COR-L47 (cell line): ENCODE measurements at places on chromosomes 16 and 17.
A peak's percentile ranks its signal among the peaks of the same experiment; 100 is the strongest.

- no peak for DNase-seq
Measured at GRCh38 chr16:7083096-7083495, 249.5 kb upstream of the RBFOX1 start.

- no peak for DNase-seq
Measured at GRCh38 chr16:78773291-78773702, 673.8 kb downstream of the WWOX start.

- DNase-seq, result no peak
Measured at GRCh38 chr17:75885431-75885830, 7.0 kb upstream of the TRIM47 start.

GRCh38 chr16:80948886-80949493 is 57.7 kb downstream of the CMC2 start:
- peak; percentile 0 for DNase-seq

GRCh38 chr17:37359682-37360188 is 16.1 kb upstream of the C17orf78 start:
- no peak for DNase-seq

GRCh38 chr16:72284042-72284789 is 112.3 kb upstream of the PMFBP1 start:
- no peak for DNase-seq

GRCh38 chr16:59044616-59045015 is 310.5 kb upstream of the GOT2 start:
- DNase-seq, result no peak

- no peak for DNase-seq
Measured at GRCh38 chr16:74817851-74818250, 43.2 kb upstream of the FA2H start.

DNA sequence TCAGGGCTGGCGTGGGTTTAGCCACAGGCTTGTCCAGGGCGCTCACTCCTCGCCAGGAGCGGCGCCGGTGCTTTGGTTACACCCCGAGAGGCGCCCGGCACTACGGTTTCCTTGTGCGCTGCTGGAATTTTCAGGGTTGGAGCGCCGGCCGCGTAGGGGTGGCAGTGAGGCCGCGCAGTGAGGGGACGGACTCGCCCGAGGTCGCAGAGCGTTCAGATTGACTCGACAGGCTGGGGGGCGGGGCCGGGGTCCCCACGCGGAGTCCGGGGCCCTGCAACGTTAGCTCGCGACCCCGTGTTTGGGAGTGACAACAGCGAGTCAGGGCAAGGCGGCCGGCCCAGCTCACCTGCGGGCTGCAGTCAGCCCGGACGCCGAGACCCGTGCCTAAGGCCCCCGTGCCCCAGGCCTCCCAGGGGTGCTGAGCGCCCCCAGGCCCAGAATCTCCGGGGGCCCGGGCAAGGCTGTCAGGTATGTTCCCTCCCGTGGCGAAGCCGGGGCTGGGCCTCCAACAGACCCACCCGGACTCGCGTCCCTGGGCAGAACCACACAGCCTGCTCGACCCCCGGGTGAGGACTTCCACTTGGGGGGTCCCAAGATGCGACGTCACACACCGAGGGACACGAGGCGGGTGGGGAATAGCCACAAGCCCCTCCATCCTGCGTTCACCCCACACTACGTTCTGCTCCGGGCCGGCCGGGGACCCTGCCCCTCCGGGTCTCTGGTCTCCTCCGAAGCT is 1.3 kb upstream of the ACTG1 start:
- DNase-seq, result peak; percentile 82

DNA sequence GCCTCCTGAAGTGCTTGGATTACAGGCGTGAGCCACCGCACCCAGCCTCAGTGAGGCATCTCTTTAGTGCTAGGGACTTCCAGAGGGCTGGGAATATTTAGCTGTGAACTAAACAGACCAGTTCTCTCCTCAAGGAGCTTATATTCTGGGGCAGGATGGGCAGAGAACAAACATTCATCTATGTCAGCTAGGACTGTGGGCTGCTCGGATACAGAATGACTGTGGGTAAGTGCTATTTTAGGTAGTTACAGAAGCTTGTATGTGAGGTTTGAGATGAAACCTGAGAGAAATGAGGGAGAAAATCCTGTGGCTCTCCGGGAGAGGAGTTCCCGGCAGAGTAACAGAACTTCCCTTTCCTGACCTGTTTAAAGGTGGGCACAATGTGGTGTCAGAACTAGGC is 6.2 kb upstream of the INPP5K start:
- DNase-seq, result no peak

DNA sequence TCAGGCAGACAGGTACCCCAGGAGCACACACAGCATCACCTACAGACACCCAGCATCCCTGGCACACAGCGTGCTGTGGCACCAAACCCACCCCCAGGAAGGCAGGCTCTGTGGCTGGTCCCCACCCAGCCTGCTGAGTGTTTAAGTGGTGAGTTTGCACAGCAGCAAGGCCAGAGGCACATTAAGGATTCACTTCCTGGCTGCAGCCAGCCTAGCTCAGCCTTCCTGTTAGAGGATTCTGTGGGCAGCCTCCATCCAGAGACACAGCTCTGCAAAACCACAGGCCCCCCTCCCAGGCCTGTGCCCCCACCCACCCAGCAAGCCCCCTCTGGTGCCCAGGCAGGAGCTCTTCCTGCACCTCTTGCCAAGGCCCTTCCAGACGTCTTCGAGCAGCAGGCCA is 36.1 kb upstream of the PHB1 start:
- DNase-seq, result no peak

GRCh38 chr17:65385726-65386125 is 175.7 kb downstream of the AXIN2 start:
- DNase-seq, result no peak

DNA sequence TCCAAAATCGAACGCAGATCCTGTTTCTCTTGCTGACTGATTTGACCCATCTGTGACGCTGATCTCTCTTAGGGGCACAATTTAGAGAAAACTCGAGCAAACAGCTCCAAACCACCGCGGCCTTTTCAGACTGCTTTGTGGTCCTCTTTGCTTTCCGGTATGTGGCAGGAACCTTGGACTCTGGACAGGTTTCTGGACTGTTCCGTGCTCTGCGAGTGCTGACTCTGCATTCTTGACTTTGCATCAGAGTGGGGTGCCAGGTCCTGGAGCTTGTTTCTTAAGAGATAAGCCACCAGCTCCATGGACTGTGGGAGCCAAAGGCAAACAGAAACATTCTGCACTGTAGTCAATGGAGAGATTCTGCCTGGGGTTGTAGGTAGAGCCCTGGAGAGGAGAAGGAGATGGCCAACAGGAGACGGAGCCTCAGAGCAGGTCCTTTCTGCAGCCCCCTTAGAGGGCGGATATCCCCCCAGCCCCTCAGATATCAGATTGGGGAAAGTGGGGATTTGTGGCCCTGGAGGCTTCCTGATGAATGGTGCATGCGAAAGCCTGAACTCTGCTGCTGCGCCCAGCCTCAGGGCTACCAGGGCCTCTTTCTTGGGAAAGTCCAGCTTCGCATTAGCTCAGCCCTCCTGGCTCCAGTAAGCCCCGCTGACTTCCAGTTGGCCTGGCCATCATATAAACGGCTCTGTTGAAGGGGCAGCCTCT is 65.6 kb downstream of the WIPI1 start:
- DNase-seq, result no peak

- DNase-seq, result no peak
Measured at GRCh38 chr16:70398177-70398743, 40.6 kb downstream of the ST3GAL2 start.

- DNase-seq, result no peak
Measured at GRCh38 chr16:64278196-64278595, 843.7 kb downstream of the CDH11 start.

DNA sequence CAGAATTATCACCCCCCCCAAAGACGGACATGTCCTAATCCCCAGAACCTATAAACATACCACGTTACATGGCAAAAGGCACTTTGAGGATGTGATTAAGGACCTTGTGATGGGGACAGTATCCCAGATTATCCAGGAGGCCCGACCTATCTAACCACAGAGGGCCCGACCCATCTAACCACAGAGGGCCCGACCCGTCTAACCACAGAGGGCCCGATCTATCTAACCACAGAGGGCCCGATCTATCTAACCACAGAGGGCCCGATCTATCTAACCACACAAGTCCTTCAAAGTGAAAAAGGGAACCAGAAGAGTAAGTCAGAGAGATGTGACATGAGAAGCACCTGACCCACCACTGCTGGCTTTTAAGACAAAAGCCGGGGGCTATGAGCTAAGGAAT is 56.8 kb downstream of the ANKFY1 start:
- no peak for DNase-seq

GRCh38 chr17:44137891-44138709 is 3.6 kb upstream of the HROB start:
- DNase-seq, result peak; percentile 91

- peak; percentile 32 for DNase-seq
Measured at GRCh38 chr17:7280519-7281073, 922 bp upstream of the SLC2A4 start.

DNA sequence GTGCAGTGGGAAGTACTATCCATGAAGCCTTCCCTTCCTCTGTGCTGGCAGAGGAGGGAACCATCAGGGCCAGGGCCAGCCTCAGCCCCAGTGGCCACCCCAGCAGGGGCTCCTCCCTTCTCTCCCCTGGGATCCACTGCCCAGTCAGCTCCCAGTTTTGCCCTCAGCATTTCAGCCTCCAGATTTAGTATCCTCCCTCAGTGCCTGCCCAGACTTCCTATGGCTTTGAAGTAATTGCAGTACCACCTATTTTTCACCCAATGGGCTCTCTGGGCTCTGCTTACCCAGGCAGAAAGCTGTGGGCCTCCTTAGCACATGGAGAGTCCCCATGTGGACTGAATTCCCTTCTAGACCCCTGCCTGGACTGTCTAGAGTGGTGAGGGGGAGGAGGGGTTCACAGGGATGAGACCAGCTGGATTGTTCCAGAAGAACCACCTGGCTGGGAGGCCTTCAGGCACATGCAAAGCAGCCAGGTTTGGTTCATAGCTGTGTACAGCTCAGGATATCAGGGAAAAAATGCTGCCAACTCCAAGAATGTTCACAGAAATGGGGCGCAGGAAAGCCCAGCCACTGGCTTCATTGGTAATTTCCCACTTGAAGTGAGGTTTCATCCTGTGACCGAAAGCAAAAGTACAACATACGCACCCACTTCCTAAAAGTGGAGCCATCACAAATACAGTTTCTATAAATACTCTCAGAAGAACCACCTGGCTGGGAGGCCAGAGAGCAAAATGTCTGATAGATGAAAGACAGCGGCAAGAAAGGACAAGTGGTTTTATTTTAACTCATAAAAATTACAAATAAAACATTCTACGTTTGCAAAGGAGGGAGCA is 15.2 kb upstream of the HERPUD1 start:
- no peak for DNase-seq

GRCh38 chr16:59168461-59169114 is 434.5 kb upstream of the GOT2 start:
- DNase-seq, result no peak

- peak; percentile 26 for DNase-seq
Measured at GRCh38 chr16:31382485-31383161, 10.5 kb upstream of the ITGAD start.

DNA sequence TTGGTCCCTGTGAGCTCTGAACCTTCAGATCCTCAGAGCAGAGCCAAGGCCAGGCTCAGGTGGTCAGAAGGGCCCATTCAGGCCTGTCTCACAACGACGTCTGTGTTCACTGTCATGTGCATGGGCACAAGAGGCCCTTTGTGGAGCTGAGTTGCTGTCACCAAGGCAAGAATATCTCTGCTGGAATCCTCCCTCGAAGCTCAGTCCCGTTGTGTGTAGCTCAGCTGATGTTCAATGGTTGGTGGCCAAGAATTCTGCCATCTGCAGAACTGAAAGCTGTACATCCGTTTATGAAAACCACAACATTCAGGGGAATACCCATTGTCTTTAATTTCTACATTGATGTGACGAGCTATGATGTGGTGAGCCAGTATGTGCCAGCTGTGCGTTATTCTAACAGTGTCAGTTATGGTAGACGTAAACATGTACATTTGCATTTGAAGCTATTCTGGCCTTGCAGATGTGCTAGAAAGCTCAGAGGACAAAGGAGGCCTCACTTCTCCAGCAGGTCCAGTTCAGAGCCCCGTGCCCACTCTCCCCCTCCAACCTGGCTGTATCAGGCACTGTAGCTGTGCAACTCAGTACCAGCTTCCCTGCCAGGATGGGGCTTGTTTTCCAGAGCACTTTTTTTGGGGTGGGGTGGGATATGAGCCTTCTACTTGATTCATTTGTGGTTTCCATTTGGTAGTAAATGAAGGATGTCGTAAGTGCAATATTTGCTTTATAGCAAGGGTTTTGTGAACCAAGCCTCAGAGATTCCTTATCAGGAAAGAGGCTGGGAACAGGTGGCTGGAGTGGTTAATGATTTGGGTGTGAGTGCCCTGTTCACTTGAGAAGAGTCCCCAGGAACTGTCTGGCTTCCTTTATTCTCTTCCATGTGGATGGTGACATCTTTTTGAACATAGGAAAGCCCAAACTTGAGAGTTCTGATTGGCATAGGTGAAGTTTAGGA is 56.1 kb downstream of the B9D1 start:
- DNase-seq, result no peak

DNA sequence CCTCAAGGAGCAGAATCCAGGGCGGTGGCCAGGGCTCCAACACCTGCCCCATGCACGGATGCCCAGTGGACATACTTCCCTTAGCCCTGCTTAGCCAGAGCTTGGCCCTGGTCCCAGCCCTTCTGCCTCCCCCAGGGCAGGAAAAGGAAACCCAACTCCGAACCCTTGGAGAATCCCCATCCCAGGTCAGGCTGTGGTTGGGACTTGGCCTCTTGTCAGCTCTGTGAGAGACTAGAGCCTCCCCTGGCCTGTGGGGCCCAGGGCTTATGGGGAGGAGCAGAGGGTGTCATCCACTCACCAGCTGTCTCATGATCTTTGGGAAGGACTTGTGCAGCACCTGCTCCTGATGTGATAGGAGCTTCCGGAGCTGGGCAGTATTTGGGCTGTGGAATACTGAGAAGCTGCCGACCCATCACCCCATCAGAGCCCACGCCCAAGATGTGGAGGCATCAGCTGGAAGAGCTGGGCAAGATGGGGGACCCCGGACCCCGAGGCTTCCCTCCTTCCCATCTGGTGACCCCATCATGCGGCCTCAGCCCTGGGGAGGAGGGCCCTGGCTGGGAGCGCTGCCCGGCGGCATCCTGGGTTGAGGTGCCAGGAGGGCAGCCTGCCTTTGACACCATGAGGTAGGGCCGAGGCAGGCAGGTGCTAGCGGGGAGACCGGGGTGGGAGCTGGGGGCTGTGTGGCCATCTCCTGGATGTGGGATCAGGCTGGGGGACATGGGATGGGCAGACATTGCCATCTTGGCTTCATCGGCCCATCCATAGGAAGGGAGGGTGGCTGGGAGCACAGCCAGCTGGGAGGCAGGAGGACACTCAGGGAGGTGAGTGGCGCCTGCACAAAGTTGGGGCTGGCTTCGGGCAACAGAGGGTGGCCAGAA is 45.1 kb downstream of the TNFRSF13B start:
- no peak for DNase-seq
